Retinal pigment epithelial cell (primary cell): ENCODE measurements at places on chromosomes 7 and 10.

GRCh38 chr10:23499372-23500132 is 60.7 kb downstream of the OTUD1 start:
- no peak for DNase-seq

- no peak for DNase-seq
Observed at GRCh38 chr7:102926783-102927140, 14.0 kb downstream of the LRRC17 start.

- no peak for DNase-seq
Observed at GRCh38 chr7:80412842-80413241, 99.0 kb downstream of the GNAT3 start.

DNA sequence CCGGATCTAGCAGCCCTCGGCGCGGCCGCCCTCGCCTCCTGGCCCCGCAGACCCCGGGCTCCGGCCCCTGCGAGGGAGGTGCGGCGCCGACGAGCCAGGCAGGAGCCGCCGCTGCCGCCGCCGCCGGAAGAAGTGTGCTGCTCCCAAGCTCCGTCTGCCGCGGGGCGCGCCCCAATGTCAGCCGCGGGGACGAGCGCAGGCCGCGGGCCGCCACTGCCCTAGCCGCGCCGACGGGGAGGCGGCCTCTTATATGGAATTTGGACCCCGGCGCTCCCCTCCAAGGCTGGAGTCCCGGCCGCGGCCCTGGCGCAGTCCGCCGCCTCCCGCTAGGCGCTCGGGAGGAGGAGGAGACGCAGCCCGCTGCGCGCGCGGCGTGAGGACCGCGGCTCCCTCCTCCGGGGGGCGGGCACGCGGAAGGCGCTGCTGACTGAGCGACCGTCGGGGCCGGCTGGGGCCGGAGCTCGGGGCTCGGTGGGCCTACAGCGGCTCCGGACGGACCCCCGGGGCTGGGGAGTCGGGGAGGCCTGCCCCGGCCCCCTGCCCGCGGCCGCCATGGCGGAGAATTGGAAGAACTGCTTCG is at the start of gene TRIM8:
Gene TRIM8 (plus strand): TSS at position 414 of the 580 bp plus-strand sequence. CDS start 139 bp downstream, at position 553.
- no peak for DNase-seq

- peak; percentile 88 for DNase-seq
Observed at GRCh38 chr10:67602268-67602950, 93.6 kb downstream of the CTNNA3 start.

DNA sequence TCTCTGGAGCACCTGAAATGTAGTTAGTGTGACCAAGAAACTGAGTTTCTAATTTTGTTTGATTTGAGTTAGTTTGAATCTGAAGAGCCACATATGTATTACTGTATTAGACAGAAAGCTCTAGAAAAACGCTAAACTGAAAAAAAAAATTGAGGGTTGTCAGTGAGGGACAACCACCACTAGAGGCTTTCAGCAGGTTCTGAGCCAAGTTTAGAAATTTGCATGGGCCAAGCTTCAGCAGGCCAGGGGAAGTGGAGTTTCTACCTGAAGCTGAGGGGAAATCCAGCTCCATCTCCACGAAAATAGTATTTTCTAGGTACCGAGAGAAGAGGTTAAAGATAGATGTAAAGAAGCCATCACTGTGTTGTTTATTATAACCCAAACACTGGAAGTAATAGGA is 77.9 kb upstream of the PLXNA4 start:
- DNase-seq, result no peak

- DNase-seq, result no peak
Observed at GRCh38 chr10:49656845-49657493, 22.5 kb upstream of the C10orf53 start.

- DNase-seq, result no peak
Observed at GRCh38 chr7:63012633-63013183, 985.9 kb upstream of the ZNF722 start.

DNA sequence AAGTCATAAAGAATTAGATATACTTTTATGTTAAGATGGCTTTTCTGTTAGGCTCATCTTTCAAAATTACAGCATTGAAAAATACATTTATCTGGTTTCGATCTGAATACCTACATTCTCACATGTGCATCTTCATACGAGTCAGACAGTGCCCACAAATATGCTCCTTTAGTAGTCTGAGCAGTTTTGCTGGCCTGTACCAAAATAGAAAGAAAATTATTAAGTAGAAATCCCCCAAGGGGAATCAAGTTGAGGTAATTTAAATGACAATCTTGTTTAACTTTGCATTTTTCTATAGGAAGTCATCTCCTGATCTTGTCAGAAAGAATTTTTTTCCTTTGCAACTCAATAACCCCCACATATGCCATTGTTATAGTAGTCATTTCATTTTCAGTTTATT is 287.4 kb upstream of the SEMA3D start:
- DNase-seq, result no peak

GRCh38 chr7:52455571-52455970 is 579.9 kb upstream of the POM121L12 start:
- DNase-seq, result no peak

DNA sequence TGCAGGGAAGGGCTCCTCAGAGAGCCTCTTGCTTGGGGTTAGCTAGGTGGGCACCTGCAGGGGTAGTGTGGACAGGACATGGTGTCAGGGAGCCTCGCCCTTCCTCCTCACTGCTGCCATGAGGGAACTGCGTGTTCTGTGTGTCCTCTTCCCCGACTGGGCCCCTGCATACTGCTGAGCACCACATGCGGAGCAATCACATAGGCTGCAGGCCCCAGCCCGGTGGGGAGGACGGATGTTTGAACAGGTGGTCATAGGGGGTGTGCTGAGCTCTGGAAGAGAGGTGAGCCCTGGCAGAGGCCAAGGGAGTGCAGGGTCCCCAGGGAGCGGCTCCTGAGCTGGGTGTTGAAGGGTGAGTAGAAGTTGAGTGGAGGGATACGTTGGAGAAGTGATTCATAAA is 48.3 kb upstream of the ZMIZ2 start:
- no peak for DNase-seq

DNA sequence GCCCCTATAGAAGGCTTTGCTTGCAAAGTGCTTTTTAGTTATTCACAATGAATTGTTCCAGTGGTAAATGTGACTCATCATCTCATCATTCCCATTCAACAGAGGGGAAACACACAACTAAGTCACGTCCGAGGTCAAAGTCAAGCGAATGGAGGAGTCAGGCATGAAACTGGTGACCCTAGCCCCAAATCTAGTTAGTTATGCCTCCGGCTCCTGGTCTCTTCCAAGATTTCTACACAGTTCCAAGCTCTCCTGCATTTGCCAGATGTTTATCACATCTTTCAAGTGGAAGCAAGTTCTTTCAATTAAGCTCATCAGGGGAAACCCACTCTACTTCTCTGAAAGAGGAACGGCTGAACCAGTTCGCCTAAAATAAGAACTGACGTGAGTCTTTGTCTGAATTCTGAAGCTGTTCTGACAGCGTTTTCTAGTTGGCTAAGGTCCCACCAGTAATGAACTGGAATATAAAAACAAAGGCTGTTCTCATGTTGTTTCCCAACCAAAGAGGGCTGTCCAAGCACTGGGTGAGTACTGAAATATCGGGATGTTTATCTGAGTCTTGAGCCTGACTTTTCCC is 140.9 kb upstream of the NRBF2 start:
- no peak for DNase-seq

DNA sequence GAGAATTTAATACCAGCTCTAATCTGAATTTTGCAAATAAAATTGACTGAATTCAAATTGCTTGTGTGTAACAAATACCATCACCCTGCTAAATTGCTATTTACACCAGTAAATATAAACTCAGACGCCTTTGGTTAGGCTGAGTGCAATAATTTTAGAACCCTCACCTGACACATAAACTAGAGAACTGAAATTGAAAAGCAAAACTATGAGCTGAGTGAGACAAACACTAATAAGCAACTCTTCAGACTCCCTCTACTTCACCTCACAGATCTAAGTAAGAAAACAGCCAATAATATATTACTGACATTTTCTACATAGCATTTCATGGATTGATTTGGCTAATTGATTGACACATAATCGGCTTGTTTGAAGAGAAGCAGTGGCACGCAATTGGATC is 621.2 kb downstream of the REEP3 start:
- no peak for DNase-seq

DNA sequence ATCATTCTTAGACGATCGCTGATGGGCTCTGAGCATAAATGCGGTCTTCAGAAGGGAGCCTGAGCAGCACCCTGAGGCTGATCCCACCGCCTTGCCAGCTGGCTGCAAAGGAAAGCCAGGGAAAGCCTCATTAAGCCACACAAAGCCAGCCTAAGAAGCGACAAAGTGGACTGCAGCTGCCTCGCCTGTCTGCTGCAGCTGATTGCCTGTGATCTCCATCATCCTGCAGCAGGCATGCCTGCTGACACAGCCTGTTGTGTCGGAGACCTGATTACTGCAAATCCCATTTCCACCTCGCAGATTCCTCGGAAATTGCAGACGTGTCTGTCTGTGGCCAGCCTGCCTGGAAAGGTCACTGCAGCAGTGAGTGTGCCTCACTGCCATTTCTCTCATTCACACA is 1087.0 kb upstream of the AUTS2 start:
- DNase-seq, result peak; percentile 71

DNA sequence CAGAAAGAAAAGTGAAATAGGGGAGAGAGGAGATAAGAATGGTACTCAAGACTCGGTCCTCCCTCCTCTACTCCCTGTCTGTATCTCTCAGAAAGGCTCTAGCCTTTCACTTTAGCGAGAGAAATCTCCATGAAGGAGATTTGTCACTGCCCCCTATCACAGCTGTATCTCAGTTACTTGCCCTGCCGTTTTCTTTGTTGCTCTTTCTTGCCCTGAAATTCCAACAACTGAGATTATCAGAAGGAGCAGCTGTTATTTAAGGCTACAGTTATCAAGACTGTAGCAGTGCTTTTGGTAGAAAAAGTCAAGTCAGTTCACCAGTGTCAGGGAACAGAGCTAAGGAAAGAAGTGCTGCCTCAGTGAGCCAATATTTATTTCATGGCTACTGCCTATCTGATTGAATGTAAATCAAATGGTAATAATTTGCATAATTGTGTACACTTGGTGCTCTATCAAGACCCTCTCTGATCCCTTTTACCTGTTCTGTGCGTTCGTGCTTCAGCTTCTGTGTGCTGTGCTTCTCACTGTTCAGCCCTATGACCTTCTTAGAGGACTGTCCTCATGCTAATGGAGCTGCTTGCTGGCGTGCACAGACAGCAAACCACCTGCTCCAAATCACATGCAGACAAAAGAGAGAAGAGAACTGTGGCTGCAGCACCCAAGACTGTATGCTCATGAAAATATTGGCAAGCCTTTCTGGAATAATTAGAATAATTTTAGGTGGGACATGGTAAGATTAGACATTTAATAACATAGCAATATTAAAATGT is 180.2 kb upstream of the FAM3C start:
- no peak for DNase-seq

DNA sequence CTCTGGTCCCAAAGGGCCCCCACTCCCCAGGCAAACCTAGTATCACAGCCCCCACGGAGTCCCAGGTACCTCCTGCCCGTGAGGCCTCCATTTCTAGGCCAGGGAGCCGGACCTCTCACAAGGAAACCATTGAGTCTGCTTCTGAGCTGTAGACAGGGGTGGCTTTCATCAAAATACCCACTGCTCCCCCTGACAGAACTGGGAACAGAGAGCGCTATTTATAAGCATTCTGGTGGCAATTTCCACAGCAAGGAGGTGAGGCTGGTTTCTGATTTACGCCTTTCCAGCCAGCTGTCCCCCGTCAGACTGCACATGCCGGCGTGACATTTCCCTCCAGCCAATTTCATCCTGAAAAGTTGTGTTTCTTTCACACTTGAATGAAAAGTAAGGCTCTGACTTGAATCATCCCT is 407.5 kb upstream of the PRKCQ start:
- DNase-seq, result no peak

DNA sequence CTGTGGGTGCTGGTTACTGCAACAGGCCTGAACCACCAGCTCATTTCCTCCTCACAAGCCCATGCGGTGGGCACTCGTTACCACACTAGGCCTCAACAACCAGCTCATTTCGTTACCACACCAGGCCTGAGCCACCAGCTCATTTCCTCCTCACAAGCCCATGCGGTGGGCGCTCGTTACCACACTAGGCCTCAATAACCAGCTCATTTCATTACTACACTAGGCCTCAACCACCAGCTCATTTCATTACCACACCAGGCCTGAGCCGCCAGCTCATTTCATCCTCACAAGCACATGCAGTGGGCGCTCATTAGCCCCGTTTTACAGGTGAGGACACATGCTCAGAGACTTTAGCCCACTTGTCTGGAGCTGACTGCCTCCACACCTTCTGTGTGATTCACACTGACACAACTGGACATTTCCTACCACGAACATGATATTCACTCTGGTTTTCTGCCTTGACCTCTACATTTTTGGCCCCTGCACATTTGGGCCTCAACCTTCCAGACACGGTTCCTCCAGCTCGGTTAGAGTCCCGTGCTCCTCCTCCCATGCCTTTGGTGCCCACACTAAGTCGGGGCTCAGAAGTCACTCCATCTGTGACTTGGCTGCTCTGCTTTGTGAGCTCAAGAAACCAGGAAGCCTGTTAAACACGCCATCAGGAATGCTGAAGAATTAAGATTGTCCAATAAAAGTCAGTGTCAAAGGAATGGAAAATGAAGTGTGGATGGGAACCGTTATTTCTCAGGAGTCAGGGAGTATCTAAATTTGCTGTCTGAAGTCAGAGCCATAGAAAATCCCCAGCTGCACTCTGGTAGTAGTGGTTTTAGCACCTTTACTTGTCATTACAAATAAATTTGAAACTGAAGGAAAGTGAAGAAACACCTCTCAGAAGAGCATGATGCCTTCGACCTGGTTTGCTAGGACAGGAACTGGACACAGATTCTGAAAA is 55.8 kb upstream of the LANCL2 start:
- DNase-seq, result no peak

GRCh38 chr7:115087437-115087836 is 165.5 kb downstream of the MDFIC start:
- peak; percentile 77 for DNase-seq

- DNase-seq, result no peak
Observed at GRCh38 chr7:33661430-33662160, 243.7 kb upstream of the BMPER start.

DNA sequence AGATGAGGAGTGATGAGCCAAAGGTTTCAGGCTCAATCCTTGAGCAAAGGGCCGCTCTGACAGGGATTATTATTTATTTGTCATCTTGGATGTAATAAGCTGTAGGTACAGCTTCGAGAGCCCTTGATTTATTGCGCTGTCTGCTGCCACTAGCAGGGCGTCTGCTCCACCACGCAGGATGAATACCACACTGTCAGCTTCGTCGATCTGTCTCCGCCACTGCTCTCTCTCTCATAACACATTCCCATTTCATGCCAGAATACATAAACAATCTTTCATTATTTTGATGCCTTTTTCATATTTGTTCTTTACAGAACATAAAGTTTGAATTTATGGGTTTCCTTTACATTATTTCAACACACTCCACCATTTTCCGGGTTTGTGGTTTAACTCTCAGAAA is 276.6 kb downstream of the LRMDA start:
- DNase-seq, result no peak
